ENCODE measurements at places on chromosomes 13 and 19.

GRCh38 chr19:17172624-17173345 is 42.4 kb upstream of the USE1 start:
- DNase-seq: no peak

GRCh38 chr19:3132971-3133792 is 2.7 kb upstream of the GNA15 start:
- no peak for DNase-seq

- no peak for DNase-seq
Measured at GRCh38 chr13:29887030-29887557, 36.7 kb upstream of the UBL3 start.

DNA sequence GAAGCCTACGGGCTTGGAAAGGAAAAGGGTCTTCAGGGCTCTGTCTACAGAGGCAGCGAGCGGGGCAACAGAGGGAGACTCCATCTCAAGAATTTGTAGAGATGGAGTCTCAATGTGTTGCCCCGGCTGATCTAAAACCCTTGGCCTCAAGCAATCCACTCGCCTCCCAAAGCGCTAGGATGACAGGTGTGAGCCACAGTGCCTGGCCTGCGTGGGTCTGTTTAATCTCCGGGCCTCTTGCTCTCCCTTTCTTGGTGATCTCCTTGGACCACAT is 8.1 kb downstream of the RPS9 start:
- DNase-seq: no peak

GRCh38 chr19:4597278-4597974 is 37.9 kb upstream of the SEMA6B start:
- DNase-seq: no peak

- no peak for DNase-seq
Measured at GRCh38 chr19:20164456-20164855, 2.6 kb upstream of the ZNF486 start.

DNA sequence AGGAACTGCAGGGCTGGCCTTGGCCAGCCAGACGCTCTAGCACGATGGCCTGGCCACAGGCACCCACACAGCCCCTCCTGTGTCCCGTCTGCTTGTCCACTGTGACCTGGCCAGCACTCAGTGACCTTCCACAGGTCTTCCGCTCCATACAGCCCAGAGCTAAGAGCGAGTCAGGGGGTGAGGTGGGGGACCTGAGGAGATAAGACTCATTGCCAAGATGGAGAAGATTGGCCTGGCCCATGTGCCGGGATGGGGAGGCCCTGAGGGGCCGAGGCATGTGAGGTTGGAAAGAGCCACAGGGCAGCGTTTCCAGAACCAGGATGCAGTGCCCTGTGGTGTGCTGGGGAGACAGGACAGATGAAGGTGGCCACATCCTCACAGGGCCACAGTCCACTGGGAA is 10.2 kb upstream of the SLC7A9 start:
- no peak for DNase-seq

DNA sequence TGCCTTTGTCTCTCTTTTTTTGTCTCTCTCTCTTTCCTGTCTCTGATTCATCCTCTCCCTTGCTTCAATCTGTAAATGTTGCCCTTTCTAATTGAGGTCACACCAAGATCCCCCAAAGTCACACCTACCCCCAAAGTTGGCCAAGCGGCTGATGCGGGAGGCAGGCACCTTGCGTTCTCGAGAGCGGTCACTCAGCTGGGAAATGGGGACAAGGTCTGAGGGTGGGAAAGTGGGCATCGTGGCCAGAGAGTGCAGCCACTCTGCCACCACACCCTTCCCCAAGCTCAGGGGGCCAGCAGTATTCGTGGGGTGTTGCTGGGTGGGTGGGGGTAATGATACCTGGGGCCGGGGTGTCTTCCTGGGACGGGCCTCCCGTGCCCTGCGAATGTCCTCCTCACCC is 2.7 kb downstream of the COQ8B start:
- no peak for DNase-seq
